ENCODE measurements at places on chromosomes 6 and 20.

GRCh38 chr20:51535075-51535386 is 7.5 kb downstream of the NFATC2 start:
- no peak for DNase-seq

DNA sequence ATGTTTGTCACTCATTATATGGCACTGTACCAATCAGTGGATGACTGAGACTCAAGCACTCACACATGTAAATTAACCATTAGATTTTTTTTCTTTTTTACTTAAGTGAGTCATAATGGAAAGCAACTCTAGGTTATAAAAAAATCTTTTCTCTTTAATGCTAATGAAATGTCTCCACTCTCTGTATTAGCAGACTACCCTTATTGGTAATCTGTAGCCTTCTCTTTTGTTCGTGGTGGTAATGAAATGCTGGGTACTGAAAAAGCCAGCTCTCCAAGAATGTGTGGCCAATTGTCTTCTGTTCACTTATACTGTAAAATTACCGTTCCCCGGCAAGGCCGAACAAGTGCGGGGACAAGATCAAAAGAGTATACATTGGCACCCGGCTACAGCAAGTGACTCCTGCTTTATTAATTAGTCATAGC is 69.0 kb downstream of the AFG1L start:
- DNase-seq, result no peak

GRCh38 chr20:56204206-56204605 is 44.3 kb upstream of the MC3R start:
- no peak for DNase-seq

DNA sequence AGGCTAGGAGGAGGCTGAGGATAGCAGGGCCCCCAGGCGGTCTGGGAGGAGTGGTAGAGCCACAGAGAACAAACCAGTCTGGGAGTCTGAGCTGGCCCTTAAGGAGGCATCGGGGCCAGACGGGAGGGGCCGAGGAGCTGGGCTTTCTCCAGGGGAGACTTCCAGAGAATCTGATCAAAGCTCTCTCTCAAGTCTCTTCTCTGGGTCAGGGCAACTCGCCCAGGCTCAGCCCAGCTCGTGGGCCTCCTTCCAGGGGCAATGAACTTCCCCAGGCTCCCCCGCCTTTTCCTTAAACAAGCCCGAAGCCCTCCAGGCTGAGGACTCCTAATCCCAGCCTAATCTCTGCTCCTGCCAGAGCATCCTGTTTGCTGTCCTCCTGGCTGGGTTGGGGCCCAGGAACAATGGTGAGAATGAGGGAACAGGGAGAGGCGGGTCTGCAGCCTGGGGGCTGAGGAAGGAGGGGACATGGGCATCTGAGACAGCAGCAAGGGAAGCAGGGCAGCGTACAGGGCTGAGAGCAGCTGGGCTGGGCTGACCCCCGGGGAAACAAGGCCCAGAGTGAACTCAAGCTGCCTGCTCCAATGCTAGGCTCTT is 173.6 kb downstream of the ANKRD60 start:
- DNase-seq, result no peak

DNA sequence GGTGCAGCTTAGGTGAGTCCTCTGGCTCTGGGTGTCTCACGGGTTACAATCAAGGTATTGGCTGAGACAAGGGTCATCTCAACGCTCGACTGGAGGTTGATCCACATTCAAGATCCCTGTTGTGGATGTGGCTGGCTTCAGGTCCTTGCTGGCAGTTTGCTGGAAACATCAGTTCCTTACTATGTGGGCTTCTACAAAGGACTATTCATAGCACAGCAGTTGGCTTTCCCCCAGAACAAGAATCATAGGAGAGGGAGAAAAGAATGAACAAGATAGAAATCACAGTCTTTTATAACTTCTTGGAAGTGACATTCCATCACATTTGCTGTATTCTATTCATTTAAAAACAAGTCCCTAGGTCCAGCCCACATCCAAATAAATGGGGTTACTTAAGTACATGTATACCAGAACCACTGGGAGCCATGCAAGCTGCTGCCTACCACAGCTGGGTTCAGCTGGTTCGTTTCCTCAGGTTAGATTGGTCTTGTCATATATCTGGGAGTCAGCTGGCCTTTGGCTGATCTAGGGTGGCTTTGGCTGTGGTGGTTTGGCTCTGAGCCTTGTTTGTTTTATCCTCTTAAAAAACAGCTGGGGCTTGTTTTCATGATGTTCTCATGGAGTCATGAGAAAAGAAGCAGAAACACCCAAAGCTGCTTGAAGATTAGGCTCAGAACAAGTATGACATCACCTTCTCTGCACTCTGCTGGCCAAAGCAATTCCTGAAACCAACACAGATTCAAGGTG is 433.2 kb upstream of the SPTLC3 start:
- DNase-seq, result no peak

DNA sequence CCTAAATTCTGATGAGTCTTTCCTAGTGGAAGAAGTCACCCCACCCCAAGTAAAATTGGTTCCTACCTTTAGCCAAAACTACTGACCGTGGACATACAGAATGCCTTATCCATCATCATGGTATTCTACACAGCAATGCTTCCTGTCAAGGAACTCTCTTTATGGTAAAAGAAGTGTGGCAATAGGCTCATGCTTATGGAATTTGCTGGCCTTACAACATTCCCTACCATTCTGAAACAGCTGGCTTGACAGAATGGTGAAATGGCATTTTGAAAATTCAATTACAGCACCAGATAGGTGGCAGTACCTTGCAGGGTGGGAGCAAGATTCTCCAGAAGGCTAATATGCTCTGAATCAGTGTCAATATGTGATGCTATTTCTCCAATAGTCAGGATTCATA is 41.8 kb upstream of the BACH2 start:
- DNase-seq, result no peak

- DNase-seq, result no peak
Measured at GRCh38 chr20:50222309-50223038, 31.8 kb downstream of the CEBPB start.

DNA sequence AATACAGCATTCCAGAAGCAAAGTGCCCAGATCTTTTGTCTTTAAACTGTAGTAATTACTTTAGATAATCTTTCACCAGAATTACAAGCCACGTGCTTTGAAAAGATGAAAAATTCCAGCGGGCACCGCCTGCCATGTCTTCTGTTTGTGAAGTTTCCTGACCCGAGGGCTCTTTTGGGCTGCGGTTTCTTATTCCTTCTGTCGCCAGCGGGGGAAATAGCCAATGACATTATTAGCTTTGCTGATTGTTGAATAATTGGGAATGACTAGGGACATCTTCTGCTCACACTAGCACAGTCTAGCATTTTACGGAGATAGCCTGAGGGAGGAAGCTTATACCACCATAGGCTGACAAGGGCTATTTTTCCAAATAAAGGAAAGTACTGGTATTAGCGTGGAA is 124.7 kb downstream of the SAMD5 start:
- no peak for DNase-seq

- DNase-seq, result no peak
Measured at GRCh38 chr20:47964149-47964548, 178.9 kb upstream of the SULF2 start.

DNA sequence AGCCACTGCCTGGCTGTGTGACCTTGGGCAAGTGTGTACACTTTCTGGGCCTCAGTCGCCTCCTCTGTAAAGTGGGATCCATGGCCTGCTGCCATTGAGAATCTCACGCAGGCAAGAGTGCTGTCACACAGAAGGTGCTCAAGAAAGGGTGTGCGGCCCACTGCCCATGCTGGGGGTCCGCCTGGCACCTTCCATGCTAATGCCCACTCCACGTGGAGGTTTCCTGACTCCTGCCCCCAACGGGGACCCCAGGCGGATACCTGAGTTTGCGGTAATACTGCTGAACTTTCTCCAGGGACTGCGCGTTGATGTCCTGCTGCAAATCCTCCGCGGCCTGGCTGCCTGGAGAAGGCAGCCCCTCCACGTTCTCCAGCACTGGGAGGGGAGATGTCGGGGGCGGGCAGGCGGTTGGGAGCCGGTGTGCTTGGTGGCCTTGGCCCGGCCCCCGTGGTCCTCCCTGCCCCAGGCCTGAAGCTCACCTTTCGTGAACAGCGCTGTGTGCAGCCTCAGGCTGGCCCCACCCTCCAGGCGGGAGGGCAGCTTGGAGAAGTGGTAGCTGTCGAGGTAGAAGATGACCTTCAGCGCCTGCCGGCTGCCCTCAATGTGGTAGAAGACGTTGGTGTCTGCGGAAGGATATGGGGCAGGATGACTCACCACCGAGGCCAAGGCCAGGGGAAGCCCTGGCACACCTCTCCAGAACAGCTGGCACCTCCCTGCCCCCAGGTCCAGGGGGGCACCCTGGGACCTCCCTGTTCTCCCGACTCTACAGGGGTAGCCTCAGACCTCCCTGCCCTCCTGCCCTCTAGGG is 195.6 kb downstream of the PREX1 start:
- no peak for DNase-seq

- DNase-seq, result no peak
Measured at GRCh38 chr6:90676516-90677300, 89.8 kb upstream of the MAP3K7 start.

DNA sequence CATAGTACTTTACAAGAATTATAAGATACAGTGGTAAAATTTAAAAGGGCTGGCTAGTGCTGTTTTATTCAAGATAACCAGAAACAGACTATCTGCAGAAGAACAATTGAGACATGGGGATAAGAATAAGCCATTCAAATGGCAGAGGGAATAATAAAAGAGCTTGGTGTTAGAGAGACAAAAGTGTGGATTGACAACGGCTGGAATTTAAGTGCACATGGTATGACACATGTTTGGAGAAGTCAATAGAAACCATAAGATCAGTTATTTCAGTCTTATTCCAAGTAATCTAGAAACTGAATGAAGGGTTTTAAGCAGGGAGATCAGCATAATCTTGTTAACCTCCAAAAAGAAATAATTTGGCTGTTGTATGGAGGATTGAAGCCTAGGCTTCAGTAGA is 1205.5 kb upstream of the CITED2 start:
- DNase-seq, result no peak

- no peak for DNase-seq
Measured at GRCh38 chr6:40755046-40755681, 168.0 kb upstream of the LRFN2 start.

Data from LoVo (cell line).